Neuronal stem cell (in vitro differentiated cells): ENCODE measurements at places on chromosomes 5 and 9.

DNA sequence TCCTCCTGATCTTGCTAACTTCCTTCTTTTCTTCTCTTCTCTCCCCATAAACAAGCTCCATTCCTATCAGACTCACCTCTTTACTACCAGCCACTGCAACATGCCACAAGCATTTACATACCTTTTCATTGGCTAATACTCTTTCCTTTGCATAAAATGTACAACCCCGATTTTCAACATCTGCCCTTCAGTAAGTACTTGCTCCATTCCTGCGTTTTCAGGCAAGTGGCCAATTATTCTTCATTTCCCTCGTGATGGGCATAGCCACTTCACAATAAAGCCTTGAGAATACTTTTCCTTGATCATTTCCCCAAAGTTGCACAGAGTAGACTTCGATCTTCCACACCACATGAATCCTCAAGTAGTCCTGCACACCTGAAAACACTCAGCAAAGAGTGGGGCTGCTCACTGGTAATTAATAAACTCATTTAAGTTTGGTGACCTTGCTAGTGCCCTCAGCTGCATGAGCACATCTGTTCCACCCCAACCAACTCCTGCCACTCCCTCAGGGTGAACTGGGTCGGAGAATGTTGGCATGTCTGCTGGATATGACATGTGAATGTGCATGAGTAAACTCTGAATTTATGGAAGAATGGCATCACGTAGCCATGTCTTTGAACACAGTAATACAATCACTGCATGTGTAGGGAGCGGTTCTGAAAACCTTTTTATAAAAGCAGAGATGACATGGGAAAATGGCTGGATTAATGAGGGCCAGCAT, 535.8 kb downstream of the SEMA5A start:
- DNase-seq = no peak
- peaks cover 3% of the 10 kb centered on the region for H3K27me3 ChIP-seq
- no peak overlapping the region for H3K4me3 ChIP-seq
- no peak overlapping the region for H3K27ac ChIP-seq

DNA sequence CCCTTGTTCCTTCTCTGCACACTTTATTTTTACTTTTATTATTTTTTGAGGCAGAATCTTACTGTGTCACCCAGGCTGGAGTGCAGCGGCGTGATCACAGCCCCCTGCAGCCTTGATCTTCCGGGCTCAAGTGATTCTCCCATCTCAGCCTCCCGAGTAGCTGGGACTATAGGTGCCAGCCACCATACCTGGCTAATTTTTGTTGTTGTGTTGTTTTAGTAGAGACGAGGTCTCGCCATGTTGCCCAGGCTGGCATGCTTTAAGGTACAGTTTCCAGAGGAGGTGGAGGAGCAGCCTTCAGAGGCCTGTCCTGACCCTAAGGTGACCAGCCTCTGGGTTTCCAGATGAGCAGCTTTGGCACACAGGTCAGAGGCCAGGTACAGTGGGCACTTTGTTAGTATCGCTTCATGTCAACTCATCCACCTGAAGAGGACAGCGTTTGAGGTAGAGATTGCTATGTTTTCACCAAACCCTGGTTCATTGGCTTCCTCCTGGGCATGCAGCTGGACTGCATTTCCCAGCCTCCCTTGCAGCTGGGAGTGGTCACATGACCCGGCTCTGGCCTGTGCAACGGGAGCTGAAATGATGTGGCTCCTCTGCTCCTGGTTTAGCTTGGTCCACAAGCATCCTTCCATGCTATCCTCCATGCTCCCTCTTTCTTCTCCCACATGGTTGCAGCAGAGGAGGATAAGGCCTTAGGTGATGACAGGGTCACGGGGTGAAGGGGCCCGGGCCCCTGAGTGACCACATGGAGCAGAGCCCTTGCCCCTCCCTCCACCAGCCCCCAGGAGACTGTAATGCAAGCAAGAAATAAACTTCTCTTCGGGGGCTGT, 139.3 kb upstream of the IER5L start:
- no peak overlapping the region for H3K4me3 ChIP-seq
- peaks cover 13% of the 10 kb centered on the region for H3K4me1 ChIP-seq
- no peak overlapping the region for H3K27ac ChIP-seq

DNA sequence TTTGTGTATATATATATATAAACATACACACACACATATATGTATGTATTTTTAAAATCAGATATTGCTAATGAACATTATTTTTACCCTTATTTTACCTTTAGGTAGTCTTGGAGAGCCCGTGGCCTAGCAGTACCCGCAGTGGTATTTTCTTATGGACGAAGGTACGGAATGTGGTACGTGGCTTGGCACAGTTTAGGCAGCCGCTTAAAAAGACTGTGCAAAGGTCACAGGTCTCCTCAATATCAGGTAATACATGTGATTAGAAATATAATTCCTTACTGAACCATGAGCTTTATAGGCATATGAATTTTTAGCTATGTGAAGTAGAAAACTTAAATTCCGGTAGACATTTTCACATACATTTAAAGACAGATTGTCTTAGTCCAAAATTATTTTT, 43.9 kb downstream of the RPS6 start:
- H3K4me1 ChIP-seq = no peaks in the 10 kb centered on the region
- no peaks in the 10 kb centered on the region for H3K27me3 ChIP-seq
- no peak for DNase-seq
- H3K27ac ChIP-seq = no peak overlapping the region
- H3K4me3 ChIP-seq = no peak overlapping the region

DNA sequence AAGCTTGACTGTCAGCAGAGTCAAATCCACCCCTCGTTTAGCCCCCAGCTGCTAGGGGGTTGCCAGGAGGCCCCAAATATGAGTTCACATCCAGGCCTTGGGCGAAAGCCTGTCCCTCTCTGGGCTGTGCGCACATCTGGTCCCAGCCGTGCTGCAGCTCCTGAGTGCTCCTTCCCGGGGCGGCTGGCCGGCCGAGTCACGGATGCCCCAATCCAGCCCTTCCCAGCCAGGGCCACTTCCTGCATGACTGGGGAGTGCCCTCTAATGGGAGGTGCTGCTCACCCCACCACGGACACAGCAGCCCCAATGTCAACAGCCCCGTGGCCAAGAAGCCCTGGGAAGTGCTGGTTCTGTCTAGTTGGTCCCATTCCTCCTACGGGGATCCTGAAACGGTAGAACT, 103.5 kb upstream of the FCN2 start:
- H3K4me1 ChIP-seq = no peaks in the 10 kb centered on the region
- H3K27ac ChIP-seq = no peak overlapping the region
- H3K4me3 ChIP-seq = no peak overlapping the region
- peaks cover 33% of the 10 kb centered on the region for H3K27me3 ChIP-seq

GRCh38 chr9:86902586-86902985, 44.7 kb downstream of the GAS1 start:
- no peak for DNase-seq
- peaks cover 8% of the 10 kb centered on the region for H3K4me1 ChIP-seq
- H3K4me3 ChIP-seq = peak overlapping the region; percentile 65
- H3K27me3 ChIP-seq = no peaks in the 10 kb centered on the region
- no peak overlapping the region for H3K27ac ChIP-seq

GRCh38 chr5:1860949-1861348, 21.8 kb downstream of the IRX4 start:
- DNase-seq = no peak
- no peaks in the 10 kb centered on the region for H3K27me3 ChIP-seq
- peaks cover 2% of the 10 kb centered on the region for H3K4me1 ChIP-seq
- H3K4me3 ChIP-seq = no peak overlapping the region

DNA sequence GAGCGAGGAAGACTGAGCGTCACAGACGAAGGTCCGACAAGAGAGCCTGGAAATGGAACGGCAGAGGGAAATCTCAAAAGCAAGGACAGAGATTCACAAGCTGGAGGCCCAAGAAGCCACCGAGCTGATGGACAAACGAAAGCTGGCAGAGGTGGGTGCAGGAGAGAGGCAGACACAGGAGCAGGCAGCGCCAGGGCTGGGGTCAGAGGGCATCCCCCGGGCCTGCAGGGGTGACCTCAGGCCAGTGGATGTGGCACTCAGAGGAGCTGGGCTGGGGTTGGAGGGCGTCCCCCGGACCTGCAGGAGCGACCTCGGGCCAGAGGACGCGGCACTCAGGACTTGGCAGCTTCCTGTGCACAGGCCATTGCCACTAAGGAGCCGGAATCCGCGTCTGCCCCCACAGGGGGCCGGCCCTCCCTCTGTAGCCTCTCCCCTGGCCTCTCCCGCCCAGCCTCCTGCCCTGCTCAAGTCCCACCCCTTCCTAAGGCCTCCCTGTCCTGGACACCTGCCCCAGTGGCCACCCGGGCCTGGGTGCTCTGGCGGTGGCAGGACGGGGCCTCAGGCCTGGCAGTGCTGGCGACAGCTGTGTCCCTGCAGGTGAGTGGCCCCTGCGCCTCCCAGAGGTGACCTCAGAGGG, 40.4 kb downstream of the EXD3 start:
- peaks cover 4% of the 10 kb centered on the region for H3K4me1 ChIP-seq
- no peaks in the 10 kb centered on the region for H3K36me3 ChIP-seq
- no peaks in the 10 kb centered on the region for H3K27me3 ChIP-seq
- H3K4me3 ChIP-seq = no peak overlapping the region

DNA sequence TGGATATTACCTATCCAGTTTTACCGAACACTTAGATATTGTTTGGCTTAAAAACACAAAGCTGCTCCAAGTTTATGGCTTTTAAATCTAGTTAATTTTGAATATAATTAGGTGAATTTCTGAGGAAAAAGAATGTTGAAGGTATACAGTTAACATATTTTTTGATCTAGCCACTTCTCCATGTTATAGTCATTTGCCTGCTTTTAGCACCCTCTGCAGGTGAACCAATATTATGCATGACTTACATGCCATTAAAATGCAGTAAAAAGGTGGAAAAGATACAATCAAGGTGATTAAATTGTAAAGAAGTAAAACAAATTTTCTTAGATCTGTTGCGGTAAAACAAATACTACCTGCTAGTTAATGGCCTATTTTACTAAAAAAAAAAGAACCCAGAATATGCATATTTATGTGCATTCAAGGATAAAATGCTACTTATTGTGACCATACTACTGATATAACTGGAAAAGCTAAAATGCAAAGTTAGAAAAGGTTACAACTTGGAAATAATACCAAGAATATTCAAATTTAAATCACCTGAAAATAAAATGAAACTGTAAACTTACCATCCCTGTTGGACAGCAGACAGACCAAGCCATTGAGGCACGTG, 132.1 kb downstream of the AP3B1 start:
- H3K36me3 ChIP-seq = peaks cover 2% of the 10 kb centered on the region
- no peaks in the 10 kb centered on the region for H3K27me3 ChIP-seq
- no peak overlapping the region for H3K27ac ChIP-seq
- H3K4me3 ChIP-seq = no peak overlapping the region
- DNase-seq = peak; percentile 17

DNA sequence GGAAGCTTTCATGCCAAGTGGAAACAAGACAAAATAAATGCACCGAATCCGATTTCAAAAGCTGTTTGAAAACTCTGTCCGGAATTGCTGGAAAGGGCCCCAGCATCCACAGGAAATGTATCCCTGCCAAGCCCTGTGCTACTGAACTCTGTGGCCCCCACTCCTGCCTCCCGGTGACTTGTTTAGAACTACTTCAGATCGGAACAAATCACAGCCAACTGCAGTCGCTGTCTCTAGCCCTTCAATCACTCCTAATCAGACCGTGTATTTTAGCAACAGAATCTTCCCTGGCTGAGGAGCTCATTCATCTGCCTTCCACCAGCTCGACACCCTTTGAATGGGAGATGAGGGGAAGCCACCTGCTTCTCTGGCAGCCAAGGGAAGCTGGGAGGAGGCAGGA, 94.1 kb downstream of the KCNIP1 start:
- H3K4me1 ChIP-seq = no peaks in the 10 kb centered on the region
- no peaks in the 10 kb centered on the region for H3K36me3 ChIP-seq
- no peak overlapping the region for H3K27ac ChIP-seq

DNA sequence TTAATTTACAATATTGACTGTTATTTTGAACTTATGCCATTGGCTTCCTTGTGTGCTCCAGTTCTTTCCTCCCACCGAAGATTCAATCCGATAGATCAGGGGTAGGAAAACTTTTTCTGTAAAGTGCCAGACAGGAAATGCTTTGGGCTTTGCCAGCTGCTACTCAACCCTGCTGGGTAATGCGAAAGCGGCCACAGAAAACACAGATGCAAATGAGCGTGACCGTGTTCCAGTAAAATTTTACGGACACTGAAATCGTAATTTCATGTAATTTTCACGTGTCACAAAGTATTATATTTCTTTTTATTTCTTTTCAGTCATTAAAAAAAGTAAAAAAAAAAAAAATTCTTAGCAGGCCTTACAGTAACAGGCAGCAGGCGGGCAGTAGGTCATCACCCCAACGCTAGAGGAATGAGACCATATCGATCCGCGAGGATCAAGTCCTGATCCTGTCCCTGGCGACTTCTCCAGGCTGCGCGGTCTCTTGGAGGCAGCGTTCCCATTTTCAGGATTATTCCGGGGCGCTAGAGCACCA, 599 bp downstream of the NMRK1 start:
- H3K27ac ChIP-seq = no peak overlapping the region
- peaks cover 5% of the 10 kb centered on the region for H3K27me3 ChIP-seq
- H3K4me3 ChIP-seq = peak overlapping the region; percentile 87
- no peaks in the 10 kb centered on the region for H3K36me3 ChIP-seq

- H3K36me3 ChIP-seq = no peaks in the 10 kb centered on the region
- H3K4me1 ChIP-seq = no peaks in the 10 kb centered on the region
- DNase-seq = no peak
- H3K4me3 ChIP-seq = no peak overlapping the region
- no peaks in the 10 kb centered on the region for H3K27me3 ChIP-seq
These were observed 87.4 kb downstream of the PSD2 start for GRCh38 chr5:139882961-139883539.

- H3K4me1 ChIP-seq = no peaks in the 10 kb centered on the region
- H3K4me3 ChIP-seq = no peak overlapping the region
- no peak for DNase-seq
- no peaks in the 10 kb centered on the region for H3K36me3 ChIP-seq
These were observed 36.4 kb downstream of the POU5F2 start for GRCh38 chr5:93704996-93705395.

GRCh38 chr9:127574072-127574993, 37.7 kb upstream of the STXBP1 start:
- H3K27ac ChIP-seq = no peak overlapping the region
- no peak overlapping the region for H3K4me3 ChIP-seq
- H3K4me1 ChIP-seq = peaks cover 18% of the 10 kb centered on the region

GRCh38 chr9:125142560-125143376, 560 bp downstream of the SCAI start:
- H3K27me3 ChIP-seq = no peaks in the 10 kb centered on the region
- H3K27ac ChIP-seq = peak overlapping the region; percentile 82
- no peak for DNase-seq
- peaks cover 24% of the 10 kb centered on the region for H3K36me3 ChIP-seq

- H3K27ac ChIP-seq = no peak overlapping the region
- H3K36me3 ChIP-seq = no peaks in the 10 kb centered on the region
- no peak overlapping the region for H3K4me3 ChIP-seq
- no peak for DNase-seq
These were observed 40.1 kb upstream of the GRHPR start for GRCh38 chr9:37382161-37382981.

DNA sequence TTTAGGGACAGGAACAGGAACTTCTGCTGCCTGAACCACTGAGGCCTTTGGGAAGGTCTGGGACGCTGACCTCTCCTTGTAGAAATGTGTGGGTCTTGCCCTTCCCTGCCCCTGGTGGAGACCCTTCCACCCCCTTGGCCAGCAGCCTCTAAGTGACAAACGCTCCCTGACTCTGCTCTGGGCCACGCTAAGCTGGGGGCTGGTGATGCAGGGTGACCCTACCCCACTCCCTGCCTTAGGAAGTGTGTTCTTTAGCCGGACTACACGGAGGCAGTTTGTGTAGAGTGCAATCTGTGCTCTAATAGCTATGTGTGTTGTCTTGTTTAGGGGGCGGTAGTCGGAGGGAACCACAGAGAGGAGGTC, 123.0 kb downstream of the COL23A1 start:
- DNase-seq = no peak
- H3K4me1 ChIP-seq = peaks cover 23% of the 10 kb centered on the region
- no peak overlapping the region for H3K4me3 ChIP-seq

GRCh38 chr9:87212605-87213021, 265.3 kb upstream of the GAS1 start:
- no peaks in the 10 kb centered on the region for H3K27me3 ChIP-seq
- no peaks in the 10 kb centered on the region for H3K36me3 ChIP-seq
